ENCODE measurements at places on chromosomes 16 and 17. TPM values are rescaled to one million over a fixed set of nuclear protein-coding genes. Genes with fewer than 3 reads are reported as not detected.

Gene RSAD1
- 34.0 TPM for total RNA-seq

Gene TEKT5
- total RNA-seq, result not detected

Gene CHD9NB
- 1.4 TPM for total RNA-seq

Gene OR3A2
- not detected for total RNA-seq

Gene TMEM235
- total RNA-seq, result not detected

Gene UTP18
- 75.3 TPM for total RNA-seq

Gene WNT3
- total RNA-seq, result 4.7 TPM

Gene CRYBA1
- total RNA-seq, result not detected

All from A549 treated with CORT108297 at 1 μM for 4 hours (cell line).